GM10248 (cell line): ENCODE measurements at places on chromosomes 2 and 18.

DNA sequence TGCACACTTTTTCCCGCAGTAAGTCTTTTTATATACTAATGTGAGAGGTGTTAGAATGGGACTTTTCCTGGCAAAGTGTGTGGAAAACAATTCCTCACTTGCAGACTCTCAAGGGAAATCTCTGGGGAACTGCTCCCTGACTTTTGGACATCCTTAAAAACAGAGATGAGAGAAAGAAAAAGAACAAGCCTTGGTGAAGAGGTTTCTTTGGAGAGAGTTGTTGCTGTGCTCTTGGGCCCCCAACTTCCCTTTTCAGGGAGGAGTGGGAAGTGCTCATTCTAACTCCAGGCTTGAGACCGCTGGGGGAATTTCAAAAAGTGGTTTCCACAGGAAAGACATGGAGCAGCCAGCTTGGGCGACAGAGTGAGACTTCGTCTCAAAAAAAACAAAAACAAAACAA, 142.6 kb upstream of the SPRED2 start:
- no peak for DNase-seq

DNA sequence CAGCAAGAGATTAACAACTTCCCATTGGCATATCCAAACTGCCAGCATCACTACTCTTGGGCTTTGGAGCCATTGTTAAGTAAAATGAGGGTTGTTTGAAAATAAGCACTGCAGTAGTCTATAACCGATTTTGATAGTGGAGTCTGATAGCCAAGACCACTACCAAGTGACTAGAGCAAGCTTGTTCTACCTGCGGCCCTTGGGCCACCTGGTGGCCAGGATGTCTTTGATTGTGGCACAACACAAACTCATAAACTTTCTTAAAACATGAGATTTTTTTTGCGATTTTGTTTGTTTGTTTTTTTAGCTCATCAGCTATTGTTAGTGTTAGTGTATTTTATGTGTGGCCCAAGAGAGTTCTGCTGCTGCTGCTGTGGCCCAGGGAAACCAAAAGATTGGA, 11.0 kb downstream of the UBE2E3 start:
- no peak for DNase-seq

DNA sequence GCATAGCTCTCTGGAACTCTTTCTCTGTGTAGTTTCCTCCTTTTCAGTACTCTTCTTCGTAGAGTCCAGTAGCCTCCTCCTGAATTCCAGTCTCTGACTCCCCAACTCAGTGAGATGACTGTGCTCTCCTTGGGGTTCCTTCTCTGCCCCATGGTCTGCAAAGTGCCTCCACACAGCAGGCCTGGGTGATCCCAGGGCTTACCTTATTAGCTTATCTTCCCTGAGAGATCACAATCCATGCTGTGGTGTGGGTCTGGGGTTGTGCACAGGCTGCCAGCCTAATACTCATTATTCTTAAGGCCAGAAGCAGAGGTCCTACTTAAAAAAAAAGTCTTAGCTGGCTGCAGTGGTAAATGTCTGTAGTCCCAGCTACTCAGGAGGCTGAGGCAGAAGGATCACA, 4.6 kb upstream of the GPR39 start:
- no peak for DNase-seq

DNA sequence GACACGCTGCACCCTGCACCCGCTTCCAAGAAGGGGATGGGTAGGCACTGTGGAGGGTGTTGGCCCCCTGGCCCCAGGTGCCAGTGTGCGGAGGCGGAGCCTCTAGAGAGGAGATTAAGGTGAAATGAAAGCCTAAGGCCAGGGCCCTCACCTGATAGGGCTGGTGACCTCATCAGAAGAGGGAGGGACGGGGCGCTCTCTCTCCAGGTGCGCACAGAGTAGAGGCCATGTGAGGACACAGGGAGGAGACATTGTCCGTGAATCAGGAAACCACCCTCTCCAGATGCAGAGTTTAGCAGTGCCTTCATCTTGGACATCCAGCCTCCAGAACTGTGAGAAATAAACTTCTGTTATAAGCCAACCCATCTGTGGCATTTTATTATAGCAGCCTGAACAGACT, 62.3 kb downstream of the PSMG2 start:
- DNase-seq, result no peak

DNA sequence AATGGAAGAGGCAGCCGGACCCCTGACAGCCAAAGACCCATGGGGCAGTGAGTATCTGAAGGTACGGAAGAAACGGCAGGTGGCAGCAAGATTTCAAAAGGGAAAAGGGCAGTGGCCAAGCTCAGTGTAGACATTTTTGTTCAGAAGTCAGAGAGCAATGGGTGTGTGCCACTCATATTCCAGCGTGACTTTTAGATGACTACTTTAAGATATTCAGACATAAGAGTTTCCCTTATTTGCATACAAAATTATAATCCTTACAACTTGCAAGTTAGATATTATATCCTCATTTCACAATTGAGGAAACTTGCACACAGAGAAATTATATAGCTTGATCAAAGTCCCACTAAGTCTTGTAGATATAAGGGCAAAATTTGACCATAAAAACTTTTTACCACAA, 60.7 kb upstream of the CYTIP start:
- DNase-seq, result no peak

- DNase-seq, result no peak
Measured at GRCh38 chr18:23532848-23533247, 29.5 kb downstream of the RMC1 start.

DNA sequence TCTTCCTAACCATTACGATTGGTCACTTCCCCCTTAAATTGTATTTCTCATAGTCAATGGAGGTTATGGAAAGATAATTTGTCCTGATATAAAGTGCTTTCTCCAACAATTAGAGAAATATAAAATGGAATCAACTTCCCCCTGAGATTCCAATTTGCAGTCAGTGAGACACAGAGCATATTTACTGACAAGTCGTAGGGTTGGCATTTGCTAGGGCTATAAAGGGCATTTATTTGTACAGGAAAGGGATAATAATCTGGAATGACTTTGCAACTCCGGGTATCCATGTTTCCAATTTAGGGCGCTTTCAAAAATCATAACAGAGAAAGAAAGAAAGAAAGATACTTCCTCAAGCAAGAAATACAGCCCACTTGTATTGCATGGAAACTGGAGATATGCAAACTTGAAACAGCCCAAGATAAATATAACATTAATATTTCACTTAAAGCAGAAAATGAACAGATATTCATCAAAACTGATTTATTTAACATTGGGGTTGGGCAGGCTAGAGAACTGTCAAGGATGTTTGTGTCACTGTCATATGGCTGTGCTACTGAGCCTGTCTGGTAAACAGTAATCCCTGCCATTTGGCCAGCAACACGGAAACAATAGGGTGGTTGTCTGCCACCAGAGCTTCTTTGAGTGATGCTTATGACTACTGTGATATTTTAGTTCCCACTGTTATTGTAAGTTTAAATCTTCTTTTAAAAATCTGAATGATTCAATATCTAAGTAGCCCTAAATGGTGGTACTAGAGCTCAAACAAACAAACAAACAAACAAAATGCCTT, 621.8 kb downstream of the LRP1B start:
- no peak for DNase-seq

- DNase-seq, result no peak
Measured at GRCh38 chr2:238606311-238606710, 179.6 kb downstream of the ASB1 start.

DNA sequence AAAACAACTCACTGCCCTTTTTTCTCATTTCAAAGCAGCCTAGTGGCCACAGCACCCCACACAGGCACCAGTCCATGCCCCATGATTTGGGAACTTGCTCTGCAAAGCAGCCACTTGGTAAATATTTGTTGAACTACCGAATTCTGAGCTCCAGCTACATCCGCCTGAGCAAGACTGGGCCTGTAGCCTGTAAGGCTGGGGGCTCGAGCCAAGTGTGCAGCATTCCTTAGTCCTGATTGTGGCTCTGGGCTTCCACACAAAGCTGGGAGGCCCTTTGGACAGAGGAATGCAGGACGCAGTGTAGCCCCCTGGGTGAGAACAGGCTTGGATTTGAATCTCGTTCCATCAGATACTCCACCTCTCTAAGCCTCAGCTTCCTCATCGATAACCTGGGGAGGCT, 88.4 kb downstream of the ACTR2 start:
- DNase-seq, result no peak

- peak; percentile 29 for DNase-seq
Measured at GRCh38 chr2:173048897-173049661, 26.6 kb upstream of the MAP3K20 start.

DNA sequence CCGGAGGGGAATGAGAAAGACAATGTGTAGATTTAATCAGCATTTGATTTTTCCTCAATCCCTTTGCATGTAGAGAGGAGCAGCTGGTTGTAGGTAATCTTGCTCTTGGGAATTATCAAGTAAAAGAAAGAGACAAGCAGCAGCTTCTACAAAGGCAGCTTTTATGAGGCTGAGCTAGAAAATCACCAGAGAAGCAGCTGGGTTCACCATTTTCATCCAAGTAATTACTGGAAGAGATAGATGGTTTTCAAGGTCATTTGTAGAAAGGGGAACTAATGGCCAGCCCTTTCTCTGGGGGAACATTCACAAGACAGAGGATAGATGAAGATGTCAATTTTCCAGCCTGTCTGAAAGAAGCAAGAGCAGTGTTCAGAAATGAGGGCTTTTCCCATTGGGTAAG, 113.0 kb downstream of the RND3 start:
- DNase-seq, result no peak

DNA sequence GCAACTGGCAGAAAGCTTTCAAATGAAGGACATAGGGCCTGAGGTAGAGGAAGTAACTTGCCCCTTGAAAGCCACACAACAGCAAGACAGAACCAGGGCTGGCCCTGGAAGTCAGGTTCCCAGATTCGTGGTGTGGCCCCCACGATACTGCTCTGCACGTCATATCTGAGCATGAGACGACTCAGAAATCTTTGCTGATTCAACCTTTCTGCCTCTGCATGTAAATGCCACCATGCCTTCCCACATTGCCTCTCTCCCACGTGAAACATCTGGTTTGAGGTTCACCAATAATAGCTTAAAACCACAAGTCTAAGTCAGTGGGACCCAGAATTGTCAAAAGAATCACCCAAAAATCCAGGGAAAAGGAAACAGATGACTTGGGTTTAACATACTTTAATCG, 214.0 kb upstream of the TRIB2 start:
- DNase-seq, result no peak

DNA sequence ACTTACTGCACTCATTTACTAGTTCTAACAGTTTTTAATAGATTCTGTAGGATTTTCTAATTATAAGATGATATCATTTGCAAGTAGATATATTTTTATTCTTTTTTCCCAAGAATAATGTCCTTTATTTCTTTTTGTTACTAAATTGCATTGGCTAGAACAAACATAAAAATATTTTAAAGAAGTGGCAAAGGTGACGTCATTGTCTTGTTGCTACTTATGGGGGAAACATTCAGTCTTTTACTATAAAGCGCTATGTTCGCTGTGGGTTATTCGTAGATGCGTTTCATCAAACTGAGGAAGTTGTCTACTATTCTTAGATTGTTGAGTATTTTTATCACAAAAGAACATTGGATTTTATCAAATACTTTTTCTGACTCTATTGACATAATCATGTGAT, 765.2 kb upstream of the POU3F3 start:
- DNase-seq, result no peak

DNA sequence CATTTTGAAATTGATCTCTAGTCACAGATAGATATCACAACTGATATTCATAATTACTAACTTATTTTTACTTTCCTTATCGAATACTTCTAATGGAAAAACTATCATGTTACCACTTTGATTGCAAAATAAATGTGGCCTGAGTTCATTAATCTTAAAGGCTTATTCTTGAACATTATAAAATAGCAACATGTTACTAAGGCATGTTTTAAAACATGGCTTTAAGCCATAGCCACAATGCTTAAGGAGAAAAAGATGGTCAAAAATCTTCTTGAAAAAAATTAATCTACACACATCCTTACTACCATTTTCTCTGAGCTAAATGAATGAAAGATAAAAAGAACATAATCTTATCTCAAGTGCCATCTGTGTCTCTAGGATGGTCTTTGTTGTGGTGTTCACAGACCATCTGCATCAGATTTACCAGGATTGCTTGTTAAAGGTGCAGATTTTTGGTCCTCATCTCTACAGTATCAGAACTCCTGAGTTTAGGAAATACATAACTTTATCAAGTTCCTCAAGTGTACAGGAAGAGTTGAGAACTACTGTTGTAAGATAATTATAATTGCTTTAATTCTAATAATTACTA, 15.3 kb downstream of the MTX2 start:
- no peak for DNase-seq

GRCh38 chr2:173496746-173497145, 142.1 kb downstream of the CDCA7 start:
- DNase-seq, result no peak

DNA sequence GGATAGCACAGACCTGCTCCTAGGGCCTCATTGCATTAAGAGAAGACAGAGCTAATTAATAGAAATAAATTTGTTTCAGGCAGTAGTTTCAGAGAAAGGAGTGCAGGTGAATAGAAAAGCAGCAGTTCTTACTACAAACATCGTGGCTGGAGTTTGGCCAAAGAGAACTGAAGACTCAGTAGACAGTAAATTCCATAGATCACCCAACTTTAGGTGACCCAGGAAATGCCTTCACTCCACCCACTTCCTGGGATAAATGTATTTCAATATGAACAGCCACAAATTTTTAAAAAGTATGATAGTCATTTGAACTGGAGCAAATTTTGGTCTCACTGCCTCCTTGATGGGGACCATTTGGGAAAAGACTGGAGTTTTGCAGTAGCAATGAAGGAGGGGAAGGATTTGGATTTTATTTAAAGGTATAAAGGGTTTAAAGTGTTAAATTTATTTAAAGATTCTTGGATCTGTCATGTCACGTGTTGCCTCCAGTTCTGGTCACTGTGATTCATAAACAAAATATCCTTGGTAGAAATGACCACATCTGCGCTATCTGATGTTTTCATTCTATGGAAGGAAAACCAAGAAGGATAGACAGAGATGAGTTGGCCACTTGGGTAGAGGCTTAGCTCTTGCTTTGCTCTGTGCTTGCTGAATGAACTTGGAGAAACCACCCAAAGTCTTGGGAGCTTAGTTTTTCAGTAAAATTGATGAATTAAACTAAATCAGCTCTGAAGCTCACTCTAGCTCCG, 390.2 kb downstream of the THSD7B start:
- no peak for DNase-seq

DNA sequence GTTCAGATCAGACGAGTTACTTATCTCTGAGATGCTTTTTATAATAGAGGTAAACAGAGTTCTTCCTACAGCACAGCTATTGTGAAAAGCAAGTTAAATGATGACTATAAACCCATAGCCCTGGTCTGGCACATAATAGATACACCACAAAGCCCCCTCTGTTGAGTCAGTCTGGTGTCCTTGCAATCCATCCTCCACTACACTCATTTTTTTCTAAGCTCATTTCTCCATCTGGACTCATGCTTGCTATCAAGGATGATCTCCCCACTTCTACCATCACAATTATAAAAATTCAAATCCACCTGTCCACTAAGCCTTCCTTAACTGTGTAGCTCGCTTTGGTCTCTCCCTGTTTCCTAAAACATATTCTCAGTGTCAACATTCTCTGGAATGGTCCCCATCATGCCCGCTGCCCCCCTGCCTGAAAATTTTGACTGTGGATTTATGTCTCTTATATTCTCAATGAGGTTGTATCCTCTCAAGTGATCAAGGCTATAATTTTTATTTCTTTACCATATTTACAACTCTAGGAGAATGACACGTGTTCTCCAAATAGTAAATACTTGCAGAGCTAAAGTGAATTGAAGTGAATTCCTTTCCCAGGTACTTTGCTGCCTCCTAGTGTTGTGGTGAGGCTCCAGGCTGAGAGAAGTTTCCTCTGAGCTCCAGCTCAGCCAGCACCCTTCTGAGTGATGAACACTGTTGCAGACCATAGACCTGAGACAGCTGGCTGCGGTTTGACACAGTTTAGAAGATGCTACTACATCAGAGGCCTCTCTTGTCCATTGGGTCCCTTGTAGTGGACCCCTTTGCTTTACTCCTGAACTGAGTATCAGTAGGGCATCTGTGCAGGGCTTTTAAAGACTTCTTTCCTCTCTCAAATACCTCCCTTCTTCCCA, 108.7 kb downstream of the DPP10 start:
- DNase-seq, result peak; percentile 26
